ENCODE measurements at places on chromosomes 13 and 19. TPM values are rescaled to one million over a fixed set of nuclear protein-coding genes. Genes with fewer than 3 reads are reported as not detected.

DNA sequence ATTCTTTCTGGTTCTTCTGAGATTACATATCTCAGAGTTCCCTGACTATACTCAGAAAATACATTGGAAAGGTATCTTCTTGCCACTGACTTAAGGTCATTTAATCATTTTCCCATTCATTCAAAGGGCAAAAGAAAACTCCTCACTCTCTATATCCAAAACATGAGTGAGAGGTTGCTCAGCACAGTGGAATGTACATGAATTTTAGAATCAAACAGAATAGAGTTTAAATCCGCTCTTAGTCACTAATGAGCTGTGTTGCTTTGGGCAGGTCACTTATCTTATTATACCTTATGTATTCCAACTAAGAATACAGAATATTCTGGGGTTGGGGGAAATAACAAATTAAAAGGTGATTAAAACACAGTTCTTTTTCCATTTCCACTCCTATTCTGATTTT, 452.6 kb upstream of the KLF12 start:
- DNase-seq: no peak
- no peaks in the 10 kb centered on the region for H3K27me3 ChIP-seq
- H3K4me3 ChIP-seq: no peak overlapping the region
- no peak overlapping the region for H3K27ac ChIP-seq
- H3K36me3 ChIP-seq: no peaks in the 10 kb centered on the region

- no peaks in the 10 kb centered on the region for H3K36me3 ChIP-seq
- H3K4me1 ChIP-seq: peaks cover 3% of the 10 kb centered on the region
- peaks cover 4% of the 10 kb centered on the region for H3K27me3 ChIP-seq
- H3K4me3 ChIP-seq: no peak within 1 kb of the TSS
- no peak for DNase-seq
These were observed at the start of gene PRTN3 for GRCh38 chr19:840519-841206. TSS of gene PRTN3 (plus strand) at chr19:840999. CDS start at chr19:841009, 10 bp downstream.

DNA sequence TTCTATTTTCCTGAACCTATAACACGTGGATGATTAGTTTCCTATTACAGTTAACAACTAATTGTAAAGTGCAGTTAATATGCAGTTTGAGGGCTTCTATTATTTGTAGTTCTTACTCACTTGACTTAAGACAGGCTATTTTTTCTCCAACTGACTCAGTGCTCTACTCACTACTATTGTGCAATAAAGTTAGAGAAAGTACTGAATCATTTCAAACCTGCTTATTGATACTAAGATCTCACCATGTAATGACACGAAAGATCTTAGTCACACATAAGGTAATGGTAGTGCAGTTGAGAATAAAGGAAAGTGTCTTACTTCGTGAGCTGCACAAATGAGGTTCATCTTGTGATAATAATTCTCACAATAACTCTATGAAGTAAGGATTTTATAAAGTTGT, 22.8 kb upstream of the ITM2B start:
- H3K4me3 ChIP-seq: no peak overlapping the region
- no peak for DNase-seq
- H3K4me1 ChIP-seq: no peaks in the 10 kb centered on the region
- H3K27me3 ChIP-seq: no peaks in the 10 kb centered on the region
- no peaks in the 10 kb centered on the region for H3K36me3 ChIP-seq

The TSSK6 gene
- total RNA-seq: 10.4 TPM

DNA sequence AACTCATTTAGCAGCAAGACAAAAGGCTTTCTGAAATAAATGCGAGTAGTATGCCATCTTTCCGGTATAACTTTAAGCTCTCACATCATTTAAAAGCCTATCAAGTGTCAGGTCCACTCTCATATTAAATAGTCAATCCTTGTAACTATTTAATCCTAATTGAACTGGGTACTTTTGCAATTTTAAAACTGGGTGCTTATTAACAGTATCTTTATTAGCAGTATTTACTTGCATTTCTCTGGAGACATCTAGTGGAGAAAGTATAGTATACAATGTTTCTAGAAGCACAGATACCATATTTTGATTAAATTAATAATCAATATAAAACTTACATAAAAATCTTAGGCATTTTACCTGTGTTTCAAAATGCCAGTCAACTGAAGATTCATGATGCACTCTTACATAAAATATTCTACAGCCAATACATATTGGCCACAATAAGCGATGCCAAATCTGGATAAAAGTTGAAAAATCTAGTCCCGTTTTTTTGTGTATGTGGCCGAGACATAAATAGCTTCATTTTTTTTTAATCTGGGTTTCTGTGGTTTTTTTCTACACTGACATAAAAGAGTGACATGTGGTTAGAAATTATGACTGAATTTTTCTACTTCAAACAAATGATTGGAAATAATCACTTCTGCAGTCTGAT, 4.3 kb upstream of the POSTN start:
- H3K27me3 ChIP-seq: no peaks in the 10 kb centered on the region
- no peak overlapping the region for H3K4me3 ChIP-seq
- DNase-seq: no peak
- no peak overlapping the region for H3K27ac ChIP-seq

DNA sequence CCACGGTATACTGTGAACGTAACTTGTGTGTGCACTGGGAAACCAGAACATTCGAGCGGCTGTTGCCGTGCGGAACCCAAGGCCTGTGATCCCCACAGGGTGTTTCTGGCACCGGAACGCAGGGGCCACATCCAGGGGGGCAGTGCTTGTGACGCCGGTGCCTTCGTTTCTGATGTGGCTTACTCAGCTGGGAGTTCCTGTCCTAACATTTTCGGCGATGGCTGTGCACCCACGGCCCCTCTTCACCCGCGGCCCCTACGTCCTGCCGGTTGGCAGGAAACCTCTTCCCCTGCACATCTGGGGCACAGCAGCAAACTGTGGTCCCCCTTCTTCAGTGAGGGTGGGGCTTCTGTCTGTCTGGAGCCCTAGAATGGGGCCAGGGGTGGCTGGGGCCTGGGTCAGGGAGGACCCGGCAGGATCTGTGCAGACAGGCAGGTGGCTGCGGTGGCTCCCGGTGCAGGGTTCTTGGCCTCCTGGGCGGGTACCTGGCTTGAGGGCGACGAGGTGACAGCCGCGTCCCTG, 26.2 kb downstream of the CSNK1G2 start:
- no peak overlapping the region for H3K4me3 ChIP-seq
- peak overlapping the region; percentile 21 for H3K27ac ChIP-seq
- no peaks in the 10 kb centered on the region for H3K27me3 ChIP-seq
- H3K4me1 ChIP-seq: peaks cover 19% of the 10 kb centered on the region
- peak; percentile 41 for DNase-seq
- H3K36me3 ChIP-seq: no peaks in the 10 kb centered on the region

DNA sequence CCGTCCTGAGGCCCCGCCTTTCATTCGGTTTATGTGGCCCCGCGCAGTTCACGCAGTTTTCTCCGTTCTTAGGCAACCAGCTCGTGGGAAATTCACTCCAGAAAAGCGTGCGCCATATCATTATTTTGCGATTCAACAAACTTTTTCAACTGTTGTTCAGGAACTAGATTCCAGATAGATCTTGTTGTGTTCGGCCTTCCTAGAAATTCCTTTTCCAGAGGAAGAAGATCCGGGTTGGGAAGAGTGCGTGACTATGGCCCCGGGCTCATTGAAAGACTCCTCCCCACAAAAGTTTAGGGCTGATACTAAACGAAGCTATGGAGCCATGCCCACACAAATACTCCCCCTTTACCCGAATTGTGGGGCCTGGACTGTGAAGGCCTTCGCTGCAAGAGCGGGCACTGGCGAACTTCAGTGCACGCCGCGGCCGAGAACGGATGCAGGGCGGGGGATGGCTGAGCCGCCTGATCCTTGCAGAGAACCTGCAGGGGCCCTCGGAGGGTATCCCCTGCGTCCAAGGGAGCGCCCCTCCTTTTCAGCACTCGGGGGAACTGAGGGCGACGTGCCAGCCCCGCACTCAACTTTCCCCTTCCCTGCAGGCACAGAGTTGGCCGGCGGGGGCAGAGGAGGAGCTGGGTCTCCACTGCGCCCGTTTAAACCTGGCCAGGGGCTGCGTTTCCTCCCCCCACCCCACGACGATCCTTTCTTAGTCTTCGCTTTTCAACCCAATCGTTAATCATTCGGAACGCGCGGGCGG, 904 bp upstream of the SOX1 start:
- DNase-seq: no peak
- no peak overlapping the region for H3K4me3 ChIP-seq
- peaks cover 28% of the 10 kb centered on the region for H3K27me3 ChIP-seq
- peaks cover 7% of the 10 kb centered on the region for H3K4me1 ChIP-seq

DNA sequence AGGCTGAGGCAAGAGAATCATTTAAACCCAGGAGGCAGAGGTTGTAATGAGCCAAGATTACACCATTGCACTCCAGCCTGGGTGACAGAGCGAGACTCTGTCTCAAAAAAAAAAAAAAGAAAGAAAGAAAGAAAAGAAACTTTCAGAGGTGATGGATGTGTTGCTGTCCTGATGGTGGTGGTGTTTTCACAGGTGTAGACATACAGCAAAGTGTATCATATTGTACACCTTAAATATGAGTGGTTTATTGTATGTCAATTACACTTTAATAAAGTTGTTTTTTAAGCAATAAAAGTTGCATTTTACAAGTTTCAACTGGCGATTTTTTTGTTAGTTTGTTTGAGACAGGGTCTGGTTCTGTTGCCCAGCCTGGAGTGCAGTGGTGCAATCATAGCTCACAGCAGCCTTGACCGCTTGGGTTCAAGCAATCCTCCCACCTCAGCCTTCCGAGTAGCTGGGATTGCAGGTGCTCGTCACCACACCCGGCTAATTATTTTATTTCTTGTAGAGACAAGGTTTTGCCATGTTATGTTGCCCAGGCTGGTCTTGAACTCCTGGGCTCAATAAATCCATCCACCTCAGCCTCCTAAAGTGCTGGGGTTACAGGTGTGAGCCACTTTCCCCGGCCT, 13.5 kb upstream of the INSR start:
- no peaks in the 10 kb centered on the region for H3K27me3 ChIP-seq
- no peak overlapping the region for H3K27ac ChIP-seq
- no peak for DNase-seq
- H3K36me3 ChIP-seq: no peaks in the 10 kb centered on the region
- H3K4me3 ChIP-seq: no peak overlapping the region
- no peaks in the 10 kb centered on the region for H3K4me1 ChIP-seq

DNA sequence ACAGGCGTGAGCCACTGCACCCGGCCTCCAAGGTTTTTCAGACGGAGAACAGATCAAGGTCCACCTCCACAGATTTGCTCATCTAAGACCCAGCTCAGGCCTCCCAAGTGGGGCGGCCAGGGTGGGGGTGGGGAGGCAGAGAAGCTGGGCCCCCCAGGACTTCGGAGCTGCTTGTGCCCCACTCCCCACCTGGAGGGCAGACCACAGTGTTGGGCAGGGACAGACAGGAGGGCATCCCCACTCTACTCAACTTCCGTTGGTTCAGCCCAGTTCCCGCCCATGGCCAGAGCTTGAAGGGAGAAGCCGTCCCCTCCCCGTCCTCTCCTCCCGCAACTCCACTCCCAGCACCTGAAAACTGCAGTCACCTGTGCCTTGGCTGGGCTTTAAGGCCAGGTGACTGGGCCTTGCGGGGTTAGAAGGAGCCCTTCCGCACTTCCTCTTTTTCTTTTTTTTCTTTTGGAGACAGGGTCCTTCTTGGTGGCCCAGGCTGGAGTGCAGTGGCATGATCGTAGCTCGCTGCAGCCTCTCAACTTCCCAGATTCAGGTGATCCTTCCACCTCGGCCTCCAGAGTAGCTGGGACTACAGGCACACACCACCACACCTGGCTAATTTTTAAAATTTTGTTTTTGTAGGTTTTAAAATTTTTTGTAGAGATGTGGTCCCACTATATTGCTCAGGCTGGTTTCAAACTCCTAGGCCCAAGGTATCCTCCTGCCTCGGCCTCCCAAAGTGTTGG, 734 bp upstream of the LRRC8E start:
- H3K4me3 ChIP-seq: no peak overlapping the region
- no peaks in the 10 kb centered on the region for H3K4me1 ChIP-seq
- no peaks in the 10 kb centered on the region for H3K36me3 ChIP-seq
- no peak for DNase-seq

DNA sequence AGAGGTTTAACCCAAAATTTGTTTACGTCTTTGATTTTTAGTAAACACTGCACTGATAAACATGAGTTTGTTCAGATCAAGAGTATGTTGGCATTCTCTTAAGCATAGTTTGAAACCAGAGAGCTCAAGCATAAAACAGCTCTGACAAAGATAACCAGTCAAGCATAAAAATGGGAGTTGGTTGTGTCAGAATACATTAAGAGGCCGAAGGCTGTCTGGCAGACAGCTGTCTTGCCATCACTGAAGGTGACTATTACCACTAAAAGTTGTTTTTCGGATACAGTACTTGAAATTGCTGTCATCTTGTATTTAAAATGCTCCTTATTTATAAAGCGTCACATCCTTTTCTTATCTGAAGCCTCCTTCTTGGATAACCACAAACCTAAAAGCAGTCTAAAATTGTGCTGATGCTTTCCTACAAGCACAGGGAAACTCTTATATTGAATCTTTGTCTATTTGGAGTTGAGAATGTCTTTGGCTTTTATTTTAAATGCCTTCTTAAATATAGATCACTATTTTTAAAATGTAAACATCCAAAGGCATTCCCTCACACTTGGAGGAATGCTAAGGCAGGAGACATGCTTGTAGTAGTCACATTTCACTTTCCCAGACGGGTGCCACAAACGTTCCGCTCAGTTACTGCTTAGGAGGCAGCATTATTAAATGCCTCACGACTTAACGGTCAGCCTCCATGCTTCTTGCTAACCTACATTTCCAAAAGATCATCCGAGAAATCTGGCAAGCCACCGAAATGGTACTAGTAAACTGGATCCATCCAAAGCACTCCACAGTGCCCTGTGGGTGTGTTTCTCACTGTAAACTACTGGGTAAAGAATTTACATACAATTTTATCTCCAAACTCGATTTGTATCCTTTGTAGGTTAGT, 1.5 kb downstream of the SMAD9 start:
- H3K4me3 ChIP-seq: no peak overlapping the region
- H3K36me3 ChIP-seq: no peaks in the 10 kb centered on the region
- H3K4me1 ChIP-seq: peaks cover 6% of the 10 kb centered on the region
- H3K27ac ChIP-seq: no peak overlapping the region
- DNase-seq: no peak

GRCh38 chr13:27028683-27029480, 142.7 kb downstream of the USP12 start:
- H3K36me3 ChIP-seq: no peaks in the 10 kb centered on the region
- H3K27me3 ChIP-seq: no peaks in the 10 kb centered on the region
- no peaks in the 10 kb centered on the region for H3K4me1 ChIP-seq
- no peak for DNase-seq

The NCR1 gene
- total RNA-seq: not detected

DNA sequence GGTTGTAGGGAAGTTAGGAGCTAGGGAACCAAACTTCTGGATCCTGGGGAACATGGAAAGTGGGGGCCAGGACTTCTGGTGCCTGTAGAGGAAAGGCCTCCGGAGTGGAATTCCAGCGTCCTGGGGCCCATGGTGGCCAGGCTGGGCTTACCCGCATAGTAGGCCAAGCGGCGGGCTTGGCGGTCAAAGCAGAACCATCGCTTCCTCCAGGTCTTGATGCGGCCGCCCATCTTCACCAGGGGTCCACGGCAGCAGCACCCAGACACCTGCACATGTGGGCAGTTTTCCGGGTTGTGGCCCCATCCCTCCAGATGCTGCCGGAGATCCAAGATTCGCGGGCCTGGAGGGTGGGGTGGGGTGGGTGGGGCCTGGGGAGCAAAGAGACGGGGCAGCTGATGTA, 13.8 kb upstream of the LYPD3 start:
- peaks cover 9% of the 10 kb centered on the region for H3K4me1 ChIP-seq
- H3K4me3 ChIP-seq: no peak overlapping the region
- no peak overlapping the region for H3K27ac ChIP-seq
- DNase-seq: no peak

GRCh38 chr13:77250975-77251374, 75.9 kb downstream of the MYCBP2 start:
- no peak for DNase-seq
- no peak overlapping the region for H3K27ac ChIP-seq
- H3K4me1 ChIP-seq: no peaks in the 10 kb centered on the region
- H3K36me3 ChIP-seq: peaks cover 18% of the 10 kb centered on the region

Data from CD4-positive, alpha-beta memory T cell (primary cell).